ENCODE measurements at places on chromosomes 6 and 20.
A peak's percentile ranks its signal among the peaks of the same experiment; 100 is the strongest.

DNA sequence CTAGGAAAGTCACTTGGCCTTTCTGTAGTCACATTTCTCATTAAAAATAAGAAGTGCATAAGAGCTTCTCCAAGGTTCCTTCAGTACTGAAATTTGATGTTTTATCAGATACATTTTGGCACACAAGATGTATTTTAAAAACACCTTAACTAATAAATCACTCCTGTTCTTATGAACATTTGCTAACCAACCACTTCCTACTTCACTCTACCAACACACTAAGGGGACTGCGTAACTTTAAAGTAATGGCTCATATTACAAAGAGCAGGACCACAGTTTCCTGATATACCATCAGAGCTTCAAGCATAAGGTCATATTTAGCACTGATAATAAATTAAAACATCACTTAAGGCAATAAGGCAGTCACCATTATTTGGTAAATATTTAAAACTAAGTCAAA lies 104.4 kb downstream of the RALGAPA2 start:
- no peak for DNase-seq

- DNase-seq, result peak; percentile 58
These were observed 770.3 kb upstream of the SLC35B3 start for GRCh38 chr6:9205645-9206044.

DNA sequence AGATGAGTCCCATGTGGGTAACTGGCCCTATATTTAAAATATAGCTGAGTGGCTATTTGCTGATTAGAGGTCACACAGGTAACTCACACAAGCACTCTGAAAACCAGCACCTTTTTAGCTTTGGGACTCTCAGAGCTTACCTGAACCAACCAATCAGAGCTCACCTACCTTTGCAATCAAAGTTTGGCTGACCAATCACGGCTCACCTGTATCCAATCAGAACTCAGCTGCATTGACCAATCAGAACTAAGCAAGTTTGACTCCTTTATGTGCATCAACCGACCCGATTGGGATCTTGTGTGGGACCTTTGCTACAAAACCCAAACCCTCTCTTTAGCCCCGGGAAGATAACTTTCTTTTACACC lies 106.8 kb upstream of the NXT1 start:
- no peak for DNase-seq

DNA sequence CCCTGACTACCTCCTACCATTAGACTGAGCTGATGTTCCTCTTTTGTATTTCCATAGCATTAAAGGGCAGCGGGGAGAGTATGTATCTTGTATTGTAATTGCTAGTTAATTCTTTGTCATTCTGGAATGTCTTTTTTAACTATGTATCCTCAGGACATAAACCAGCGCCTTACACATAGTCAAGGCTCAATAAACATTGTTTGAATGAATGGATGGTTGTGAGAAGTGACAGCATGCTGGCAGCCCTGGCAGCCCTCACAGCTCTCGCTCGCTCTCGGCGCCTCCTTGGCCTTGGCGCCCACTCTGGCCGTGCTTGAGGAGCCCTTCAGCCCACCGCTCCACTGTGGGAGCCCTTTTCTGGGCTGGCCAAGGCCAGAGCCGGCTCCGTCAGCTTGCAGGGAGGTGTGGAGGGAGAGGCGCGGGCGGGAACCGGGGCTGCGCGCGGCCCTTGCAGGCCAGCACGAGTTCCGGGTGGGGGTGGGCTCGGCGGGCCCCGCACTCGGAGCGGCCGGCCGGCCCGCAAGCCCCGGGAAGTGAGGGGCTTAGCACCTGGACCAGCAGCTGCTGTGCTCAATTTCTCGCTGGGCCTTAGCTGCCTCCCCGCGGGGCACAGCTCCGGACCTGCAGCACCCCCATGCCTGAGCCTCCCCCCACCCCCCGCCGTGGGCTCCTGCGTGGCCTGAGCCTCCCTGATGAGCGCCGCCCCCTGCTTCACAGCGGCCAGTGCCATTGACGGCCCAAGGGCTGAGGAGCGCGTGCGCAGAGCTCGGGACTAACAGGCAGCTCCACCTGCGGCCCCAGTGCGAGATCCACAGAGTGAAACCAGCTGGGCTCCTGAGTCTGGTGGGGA lies 93.1 kb downstream of the RNF182 start:
- no peak for DNase-seq

DNA sequence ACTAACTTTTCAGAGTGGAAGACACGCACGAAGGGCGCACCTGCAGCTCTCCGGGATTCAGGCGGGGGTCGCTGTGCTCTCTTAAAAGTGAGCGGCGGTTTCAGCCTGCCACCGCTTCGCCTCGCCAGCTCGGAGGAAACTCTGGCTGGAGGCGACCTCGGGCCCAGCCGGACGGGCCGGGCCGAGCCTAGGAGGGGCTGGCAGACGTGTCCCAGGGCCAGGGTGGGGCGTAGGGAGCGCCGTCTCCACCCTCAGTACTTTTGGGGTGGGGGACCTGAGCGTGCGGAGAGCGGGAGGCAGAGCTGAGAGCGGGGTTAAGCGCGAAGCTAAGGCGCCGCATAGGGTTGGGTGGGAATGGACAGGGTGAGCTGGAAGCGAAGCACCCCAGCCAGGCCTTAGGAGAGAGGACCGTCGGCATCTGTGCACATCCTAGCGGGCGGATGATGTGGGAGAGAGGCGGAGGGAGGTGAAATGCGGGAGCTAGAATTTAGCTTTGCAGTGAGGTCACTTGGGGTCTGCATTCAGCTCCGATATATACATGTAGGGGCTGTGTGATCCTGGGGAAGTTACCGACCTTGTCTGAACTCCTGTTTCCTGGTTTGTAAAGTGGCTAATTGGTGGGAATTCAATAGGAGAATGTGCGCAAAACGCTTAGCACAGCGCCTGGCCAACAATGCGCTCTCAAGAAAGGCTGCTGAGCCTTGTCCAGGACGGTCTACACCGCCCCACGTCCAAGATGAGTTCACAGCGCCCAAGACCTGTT lies 6.5 kb upstream of the TFAP2A start:
- DNase-seq, result no peak

DNA sequence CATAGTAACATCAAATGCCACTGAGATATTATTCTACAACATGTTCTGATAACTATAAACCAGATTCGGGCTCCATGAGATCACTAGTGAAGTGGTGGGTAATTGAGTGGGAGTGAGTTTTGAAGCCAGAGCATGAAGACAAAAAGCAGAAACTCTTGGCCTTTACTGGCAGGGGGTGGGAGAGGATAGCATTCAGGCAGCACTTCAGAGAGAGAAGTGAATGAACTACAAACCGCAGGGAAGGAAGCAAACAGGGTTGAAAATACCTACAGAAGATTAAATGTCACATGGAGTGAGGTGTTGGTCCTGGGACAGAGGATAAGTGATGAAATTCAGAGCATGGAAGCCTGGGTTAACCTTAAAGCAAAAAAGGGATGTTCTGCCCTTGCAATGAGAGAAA lies 250.0 kb downstream of the EPM2A start:
- DNase-seq, result no peak

DNA sequence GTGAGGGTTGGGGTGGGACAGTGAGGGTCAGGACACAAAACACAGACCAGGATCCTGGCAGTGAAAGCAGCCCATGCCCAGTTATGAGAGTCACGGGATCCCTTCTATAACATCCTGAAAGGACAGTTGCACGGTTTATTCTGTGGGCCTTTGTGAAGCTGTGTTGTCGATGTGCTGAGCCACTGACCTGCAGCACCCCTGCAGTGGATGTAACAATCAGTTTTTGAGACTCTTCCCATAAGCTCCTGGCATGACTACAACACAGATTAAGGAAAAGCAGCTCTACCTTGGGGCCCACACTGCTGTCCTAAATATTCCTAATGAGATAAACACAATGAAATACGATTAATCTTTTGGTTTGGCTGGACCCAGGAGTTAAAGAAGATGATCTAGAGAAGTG lies 3.7 kb downstream of the PYGB start:
- DNase-seq, result peak; percentile 43

GRCh38 chr6:1263039-1263849 lies 48.7 kb upstream of the FOXQ1 start:
- peak; percentile 48 for DNase-seq

- no peak for DNase-seq
These were observed 45.7 kb downstream of the NKAIN2 start for GRCh38 chr6:123849406-123849805.

DNA sequence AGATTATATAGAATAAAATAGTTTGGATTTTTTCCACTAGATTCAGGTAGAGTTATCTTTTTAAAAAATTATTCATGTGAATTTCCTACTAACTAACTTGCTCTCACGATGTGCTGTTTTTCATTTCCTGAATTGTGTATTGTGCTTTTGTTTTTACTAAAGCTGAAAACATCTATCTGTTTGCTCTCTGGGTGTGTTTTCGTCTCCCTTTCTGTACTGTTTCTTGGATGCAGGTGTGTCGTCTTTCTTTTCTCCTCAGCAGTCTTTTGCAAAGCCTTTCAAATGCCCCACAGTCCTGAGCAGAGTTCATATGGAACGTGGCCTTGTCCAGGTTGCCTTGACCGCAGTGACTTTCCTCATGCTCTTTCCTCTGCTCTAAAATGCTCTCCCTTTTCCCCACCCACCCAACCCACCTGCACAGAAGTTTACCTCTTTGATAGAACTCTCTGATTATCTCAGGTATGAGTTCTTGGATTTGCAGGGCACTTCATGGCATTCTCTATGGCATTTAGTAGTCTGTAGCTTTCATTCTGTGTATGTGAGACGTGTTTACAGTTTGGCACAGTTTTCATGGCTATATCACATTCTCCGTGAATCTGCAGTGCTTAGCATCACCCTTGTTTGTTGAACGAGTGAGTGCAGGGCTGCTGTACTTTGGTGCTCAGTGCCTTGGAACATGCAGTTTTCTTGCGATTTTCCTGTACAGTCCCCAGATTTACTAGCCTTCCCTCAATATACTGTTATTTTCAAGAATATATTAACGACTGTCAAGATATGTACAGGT lies 77.1 kb downstream of the FARS2 start:
- no peak for DNase-seq

DNA sequence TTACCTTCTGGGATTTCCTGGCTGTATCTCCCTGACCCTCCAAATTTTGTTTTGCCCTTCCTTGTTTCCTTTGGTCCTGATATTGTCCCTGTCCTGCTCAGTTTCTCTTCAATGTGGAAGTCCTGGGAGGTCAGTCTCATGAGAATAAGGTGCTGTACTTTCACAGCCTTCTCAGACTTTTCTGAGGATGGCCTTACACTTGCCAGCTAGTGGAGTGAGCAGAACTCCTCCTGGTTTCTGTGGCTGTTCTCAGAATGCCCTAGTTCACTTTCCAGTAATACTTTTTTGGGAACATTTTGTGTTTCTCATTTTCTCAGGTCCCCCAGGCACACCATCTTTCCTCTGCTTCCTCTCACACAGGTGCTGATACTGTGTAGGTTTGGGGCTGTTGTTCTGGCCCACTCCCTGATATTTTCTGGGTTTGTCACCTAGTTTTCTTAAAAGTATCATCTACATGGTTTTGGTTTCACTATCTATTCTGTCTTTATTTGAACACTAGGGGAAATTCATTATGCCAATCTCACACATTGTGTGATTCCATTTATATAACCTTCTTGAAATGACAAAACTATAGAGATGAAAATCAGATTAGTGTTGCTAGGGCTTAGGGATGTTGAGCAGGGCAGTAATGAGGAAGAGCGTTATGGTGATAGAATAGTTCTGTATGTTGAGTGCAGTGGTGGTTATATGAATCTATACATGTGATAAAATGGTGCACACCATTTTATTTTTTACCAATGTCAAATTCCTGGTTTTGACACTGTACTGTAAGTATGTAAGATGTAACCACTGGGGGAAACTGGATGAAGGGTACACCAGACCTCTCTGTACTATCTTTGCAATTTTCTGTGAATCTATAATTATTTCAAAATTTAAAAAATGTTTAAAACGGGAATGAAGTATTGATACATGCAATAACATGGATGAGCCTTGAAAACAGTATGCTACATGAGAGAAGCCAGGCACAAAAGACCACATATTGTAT lies 27.2 kb upstream of the BRPF3 start:
- DNase-seq, result no peak

DNA sequence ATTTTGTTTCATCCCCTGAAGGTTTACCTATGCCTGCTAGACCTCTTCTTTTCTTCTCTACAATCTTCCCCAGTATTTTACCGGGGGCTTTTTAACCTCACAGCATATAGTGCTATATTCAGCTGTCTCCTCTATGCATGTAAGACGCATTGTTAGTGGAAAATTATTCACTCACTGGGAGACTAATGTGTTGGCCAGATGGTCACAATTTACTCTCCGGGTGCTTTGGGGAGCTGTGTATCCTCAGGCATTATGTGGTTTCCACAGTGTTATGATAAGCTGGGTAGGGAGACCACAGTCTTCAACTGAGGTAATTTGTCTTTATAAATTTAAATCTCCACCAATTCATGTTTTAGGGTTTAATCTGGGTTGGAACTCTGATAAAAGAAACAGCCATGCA lies 553.8 kb upstream of the PTCHD4 start:
- peak; percentile 80 for DNase-seq

DNA sequence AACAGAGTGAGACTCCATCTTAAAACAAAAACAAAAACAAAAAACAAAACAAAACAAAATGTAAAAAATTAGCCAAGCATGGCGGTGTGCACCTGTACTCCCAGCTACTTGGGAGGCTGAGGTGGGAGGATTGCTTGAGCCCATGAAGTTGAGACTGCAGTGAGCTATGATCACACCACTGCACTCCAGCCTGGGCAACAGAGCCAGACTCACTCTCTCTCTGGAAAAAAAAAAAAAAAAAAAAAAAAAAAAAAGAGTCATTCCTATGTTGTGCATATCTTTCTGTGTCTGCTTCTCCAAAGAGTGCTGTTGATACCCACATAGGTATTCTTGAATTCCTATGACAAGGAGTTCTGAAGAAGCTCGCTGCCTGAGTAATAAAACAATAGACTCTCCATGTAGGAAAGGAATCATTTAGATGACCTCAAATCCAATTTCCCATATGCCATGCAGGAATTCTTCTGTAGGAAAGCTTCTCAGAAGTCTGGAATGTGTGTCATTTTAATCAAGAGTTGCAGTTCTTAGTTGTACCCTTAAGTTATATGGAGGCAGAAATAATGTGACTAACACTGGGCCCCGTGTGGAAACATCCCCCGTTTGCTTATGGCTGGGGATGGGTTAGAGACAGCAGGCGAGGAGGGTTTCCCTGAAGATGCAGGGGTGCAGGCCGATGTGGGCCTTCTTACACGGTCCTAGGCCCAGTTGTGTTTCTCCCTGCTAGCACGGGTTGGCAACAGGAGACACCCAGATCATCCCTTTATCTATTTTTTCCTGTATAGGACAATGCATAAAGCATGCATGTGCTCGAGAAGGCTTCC lies 79.4 kb downstream of the ZDHHC14 start:
- DNase-seq, result peak; percentile 15

GRCh38 chr6:165949324-165949723 lies 218.3 kb downstream of the TBXT start:
- no peak for DNase-seq

- DNase-seq, result peak; percentile 54
These were observed 986.3 kb downstream of the TFAP2A start for GRCh38 chr6:9428421-9429172.

GRCh38 chr6:642805-643204 lies 14.1 kb downstream of the HUS1B start:
- no peak for DNase-seq

GRCh38 chr6:169428532-169428931 lies 174.9 kb upstream of the THBS2 start:
- no peak for DNase-seq

DNA sequence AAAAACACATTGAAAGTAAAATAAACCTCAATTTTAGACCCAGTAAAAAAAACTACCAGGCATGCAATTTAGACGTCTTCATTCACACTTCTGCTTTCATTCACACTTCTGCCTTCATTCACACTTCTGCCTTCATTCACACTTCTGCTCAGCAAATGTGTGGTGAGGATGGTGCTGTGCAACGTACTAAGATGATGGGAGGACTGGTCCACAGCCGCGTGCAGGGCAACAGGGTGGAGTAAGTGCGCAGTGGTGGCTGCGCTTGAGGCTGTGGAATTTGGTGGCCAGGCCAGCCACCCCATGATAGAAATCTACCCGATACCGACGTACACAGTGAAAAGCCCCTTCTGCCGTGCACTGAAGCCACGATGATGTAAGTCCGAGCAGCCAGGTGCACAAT lies 114.3 kb upstream of the CD93 start:
- DNase-seq, result no peak
